ENCODE measurements at places on chromosomes 5 and 9.

- no peak for DNase-seq
These were observed 41.9 kb downstream of the HSDL2 start for GRCh38 chr9:112421771-112422222.

DNA sequence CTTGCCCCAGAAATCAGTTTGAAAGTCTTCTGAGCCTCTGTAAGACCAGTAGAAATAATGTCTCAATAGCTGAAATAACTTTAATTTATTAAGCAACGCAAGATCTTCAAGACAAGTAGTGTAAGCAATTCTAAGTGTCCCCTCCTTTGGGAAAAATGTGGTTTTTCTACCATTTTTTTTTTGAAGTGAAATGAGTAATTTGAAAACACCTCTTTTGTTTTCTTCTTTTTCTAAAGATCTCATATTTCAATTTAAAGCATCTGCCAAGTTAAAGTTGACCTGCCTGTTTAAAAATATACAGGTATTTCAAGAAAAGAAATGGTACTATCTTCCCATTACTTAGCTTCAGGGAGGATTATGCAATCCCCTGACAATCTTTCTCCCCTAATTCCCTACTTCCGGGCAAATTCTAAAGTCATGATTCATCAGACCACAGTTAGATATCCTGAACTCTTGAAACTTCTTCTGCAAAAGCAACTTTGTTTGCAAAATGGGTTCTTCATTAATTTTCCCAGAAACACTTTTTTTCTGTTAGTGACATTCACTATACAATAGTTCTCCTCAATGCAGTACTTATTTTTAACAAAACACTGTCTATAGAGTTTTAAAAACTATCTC is 7.8 kb upstream of the ANXA1 start:
- no peak for DNase-seq

DNA sequence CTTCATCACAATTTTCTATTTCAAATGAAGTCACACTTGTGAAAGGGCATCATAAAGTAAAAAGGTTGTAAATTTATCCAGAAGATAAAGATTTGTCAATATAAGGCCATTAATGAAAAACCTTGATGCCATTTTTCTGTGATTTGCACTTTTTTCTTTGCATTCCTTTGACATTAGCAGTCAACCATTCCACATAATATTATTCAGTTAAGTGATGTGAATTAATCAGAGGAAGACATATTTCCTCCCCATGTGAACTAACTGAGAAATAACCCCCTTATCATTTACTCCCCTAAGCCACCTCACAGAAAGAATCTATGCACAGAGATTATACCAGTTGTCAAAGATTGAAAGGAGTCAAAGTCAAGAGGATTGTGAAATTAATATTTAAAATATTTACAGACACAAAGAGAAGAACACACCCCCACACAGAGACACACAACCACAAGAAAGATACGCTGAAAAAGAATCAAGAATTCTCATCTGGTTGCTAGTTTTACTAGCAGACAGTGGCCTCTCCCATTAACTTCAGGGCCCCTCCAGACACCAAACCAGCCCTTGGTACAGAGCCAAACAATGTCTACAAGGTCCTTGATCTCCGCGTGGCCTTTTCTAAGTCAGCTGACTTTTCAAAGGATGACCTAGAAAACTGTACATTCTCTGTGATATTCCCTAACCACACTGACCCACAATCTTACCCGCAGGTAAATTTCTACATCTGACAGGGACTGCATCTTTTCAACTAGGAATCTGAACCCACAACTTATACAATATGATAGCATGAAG is 29.5 kb downstream of the GNAQ start:
- no peak for DNase-seq

DNA sequence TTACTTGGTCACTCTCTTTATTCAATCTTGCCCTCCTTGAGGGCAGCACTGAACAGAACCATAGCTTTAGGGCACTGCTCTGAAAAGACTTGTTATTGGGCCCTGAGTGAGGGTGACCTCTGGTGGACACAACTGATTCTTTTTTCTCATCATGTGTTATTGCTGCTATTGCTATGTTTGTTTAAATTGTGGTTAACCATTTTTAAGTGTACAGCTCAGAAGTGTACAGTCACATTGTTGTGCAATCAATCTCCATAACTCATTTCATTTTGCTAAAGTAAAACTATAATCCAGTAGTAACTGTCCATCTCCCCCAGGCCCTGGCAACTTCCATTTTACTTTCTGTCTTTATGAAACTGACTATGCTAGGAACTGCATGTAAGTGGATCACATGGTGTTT is 351.1 kb upstream of the RIOK2 start:
- no peak for DNase-seq

- no peak for DNase-seq
These were observed 2.3 kb upstream of the SCGB3A1 start for GRCh38 chr5:180593446-180594206.

DNA sequence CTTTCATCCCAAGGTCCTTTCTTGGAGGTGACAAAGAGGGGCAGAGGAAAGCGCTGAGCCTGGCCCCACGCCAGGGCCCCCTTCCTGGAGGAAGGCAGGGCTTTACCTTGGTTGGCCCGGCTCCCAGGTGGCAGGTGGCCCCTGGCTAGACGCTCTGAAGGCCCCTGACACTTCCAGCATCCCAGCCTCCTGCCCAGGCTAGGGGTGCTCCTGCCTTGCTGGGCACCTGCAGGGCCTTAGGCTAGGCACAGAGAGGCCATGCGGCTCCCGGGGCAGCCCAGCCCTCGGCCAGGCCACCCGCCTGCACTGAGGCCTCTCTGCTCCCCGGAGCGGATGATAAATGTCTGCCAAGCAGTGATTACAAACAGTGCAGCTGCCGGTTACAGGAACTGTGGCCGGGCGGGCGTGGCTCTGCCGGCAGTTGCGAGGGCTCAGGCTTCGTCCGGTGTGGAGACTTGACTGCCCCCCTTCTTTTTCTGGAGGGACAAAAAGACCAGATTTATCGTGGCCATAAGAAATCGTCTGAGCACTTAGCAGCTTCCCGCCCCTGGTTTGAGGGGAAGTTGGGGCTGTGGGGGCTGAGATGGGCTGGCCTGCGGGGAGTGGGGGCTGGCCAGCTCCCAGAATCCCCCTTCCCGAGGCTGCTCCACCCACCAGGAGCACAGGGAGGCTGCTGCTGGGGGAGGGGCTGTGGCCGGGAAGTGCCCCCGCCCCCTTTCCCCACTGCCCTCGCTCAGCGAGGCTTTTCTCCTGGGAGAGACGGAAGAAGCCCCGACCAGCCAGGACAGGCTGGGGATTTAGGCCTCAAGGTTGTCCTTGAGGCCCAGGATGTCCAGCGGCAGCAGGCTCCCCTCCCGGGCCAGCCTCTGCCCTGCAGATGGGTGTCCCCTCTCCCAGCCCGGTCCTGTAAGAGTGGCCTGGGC is 31.6 kb upstream of the UBAC1 start:
- no peak for DNase-seq

GRCh38 chr5:170357955-170358444 is 31.2 kb downstream of the KCNMB1 start:
- no peak for DNase-seq

DNA sequence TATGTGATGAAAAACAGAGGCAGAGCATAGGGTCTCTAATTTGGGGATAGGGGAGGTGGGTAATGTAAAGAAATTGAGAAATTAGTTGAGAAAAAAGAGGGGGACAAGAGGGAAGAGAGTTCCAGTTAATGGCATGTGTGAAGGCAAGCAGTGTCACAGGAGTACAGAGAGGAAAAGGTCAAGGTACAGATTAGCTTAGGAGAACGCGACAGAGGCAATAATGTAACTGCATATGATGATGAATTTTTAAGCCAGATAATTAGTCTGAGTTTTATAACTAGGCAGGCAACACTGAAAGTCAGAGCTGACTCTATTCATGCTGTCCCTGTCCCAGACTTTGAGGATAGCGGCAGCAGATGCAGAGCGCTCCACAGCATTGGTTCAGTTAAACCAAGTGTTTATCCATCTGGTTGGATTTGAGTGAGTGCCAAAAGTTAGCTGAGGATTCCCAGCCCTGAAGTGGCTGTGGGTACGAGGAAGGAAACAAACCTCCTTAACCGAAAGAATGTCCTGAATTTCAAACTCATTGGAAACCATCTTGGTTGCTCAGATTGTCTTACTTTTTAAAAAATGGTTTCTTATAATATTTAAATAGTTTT is 315.2 kb downstream of the ARHGAP26 start:
- no peak for DNase-seq

GRCh38 chr5:150538007-150538917 is 30.3 kb downstream of the NDST1 start:
- DNase-seq = no peak

DNA sequence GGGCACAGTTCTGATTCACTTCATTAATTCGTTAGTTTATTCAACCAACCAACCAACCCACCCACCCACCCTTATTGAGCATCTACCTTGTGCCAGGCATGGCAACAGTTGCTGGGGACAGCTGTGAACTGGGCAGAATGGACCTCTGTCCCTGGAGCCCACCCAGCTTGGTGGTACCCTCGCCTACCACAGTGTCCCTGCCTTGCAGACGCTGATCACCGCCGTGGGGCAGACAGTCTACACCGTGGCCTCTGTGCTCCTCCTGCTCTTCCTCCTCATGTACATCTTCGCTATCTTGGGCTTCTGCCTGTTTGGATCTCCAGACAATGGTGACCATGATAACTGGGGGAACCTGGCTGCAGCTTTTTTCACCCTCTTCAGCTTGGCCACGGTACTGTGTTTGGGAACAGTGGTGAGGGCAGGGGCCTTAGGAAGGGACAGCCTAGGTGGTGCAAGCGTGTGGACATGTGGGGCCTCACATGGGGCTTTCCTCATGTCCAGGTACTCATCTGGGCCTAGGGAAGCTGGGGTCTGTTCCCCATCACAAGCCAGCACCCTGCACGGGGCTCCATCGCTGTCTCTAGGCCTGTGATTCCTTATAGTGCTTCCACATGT is 26.2 kb downstream of the PITX1 start:
- no peak for DNase-seq

DNA sequence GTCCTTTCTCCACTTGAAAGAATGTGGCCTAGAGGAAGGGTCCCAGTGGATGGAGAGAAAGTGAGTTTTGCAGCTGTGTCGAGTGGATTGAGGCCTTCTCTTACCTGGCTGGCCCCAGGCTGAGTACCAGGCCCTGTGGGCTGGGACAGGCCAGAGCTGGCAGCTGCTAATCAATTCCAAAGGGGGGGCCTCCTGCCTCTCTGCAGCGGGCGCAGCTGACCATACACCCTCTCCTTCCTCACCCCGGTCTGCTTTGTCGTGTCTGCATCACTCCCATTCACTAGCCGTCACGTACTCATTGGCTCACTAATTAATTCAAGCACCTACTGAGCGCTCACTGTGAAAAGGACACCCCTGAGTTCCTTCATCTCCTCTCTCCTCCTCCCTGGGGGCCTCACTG is 58.4 kb upstream of the PITX1 start:
- no peak for DNase-seq

DNA sequence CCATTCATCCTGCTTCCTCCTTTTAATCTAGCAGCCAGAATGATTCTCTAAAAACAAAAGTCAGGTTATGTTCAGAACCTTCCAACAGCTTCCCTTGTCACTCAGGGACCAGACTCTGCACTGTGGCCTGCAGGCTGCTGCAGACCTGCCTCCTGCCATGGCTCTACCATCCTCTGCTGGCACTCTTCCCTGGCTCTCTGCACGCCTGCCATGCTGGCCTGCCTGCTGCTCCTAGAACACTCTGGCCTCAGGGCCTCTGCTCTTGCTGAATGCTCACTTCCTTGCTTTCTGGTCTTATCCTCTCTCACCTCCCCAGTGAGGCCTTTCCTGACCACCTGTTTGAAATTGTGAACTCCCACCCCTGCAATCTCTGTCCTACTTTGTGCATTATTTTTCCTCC is 149.4 kb downstream of the CD180 start:
- no peak for DNase-seq

DNA sequence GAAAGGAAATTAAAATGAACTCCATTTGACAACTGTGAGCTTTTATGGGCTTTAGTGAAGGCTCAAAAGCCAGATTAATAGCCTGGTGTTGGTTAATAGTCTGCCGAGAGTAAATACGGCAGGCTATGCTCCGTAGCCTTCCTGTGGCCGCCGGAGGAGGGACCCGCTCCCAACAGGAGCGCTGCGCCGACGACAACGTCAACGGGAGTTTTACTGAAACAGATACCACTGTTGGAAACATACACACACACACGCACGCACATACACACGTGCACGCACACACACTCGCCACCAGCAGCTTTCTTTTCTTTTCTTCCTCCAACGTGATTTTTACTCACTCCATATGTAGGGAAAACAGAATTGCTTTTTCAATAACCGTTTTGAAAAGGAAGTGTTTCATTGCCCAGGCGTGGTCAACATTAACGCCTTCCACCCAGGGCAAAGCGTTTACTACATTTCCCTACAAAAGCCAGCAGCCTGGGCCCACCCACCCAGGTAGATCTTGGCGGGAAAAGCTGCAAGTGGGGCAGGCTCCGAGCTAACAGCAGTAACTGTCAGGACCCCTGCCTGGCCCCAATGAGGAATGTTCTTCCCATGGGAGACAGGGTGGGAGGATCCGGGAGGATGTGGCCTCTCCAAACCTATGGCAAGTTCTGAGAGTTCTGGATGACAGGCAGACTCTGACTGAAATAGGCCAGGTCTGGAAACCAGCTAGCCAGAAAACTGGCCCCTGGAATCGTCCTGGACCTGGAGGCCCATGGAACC is 72.3 kb downstream of the PAX5 start:
- DNase-seq = no peak

DNA sequence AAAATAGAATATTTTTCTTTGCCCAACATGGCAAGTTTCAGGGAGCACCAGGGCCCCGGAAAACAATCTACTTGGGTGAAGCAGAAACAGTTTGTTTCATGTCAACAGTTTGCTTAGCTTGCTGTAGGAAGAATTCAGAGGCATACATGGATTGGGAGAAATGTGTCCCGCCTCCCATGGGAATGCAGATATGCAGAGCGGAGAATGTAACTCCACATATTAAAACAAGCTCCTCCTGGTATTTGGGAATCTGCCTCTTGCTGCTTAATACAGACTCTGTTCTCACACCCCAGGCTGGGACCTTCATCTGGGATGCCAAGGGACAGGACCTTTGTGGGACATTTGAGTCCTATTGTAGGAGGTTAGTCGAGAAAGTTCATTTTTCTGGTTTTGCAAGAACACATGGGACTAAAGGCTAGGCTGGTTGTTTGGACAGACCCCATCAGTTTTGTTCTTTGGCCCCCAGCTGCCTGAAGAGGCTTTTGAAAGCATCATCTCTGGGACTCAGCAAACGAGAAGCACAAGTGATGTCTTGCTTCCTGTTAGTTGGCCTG is 220.5 kb upstream of the ADRA1B start:
- DNase-seq = no peak

DNA sequence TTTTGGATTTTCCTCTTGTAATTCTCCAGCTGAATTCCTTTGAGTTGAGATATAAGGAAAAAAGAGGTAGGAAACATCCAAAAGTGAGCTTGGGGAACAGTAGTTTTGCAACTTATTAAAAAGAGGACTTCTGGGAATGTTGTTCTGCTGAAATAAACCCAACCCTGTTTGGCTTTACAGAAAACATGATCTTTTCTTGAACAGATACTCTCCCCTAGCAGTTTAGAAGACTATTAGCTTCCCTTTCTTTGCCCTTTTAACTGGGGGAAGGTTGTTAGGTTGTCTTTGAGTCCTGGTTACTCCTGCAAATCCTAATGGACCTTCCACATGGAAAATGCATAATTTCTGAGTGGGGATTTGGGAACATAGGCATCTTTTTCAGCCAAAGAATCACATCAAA is 168.7 kb upstream of the RPS23 start:
- DNase-seq = no peak
